RPMI8226 (cell line): ENCODE measurements at places on chromosomes 4 and X.
A peak's percentile ranks its signal among the peaks of the same experiment; 100 is the strongest.

- DNase-seq, result no peak
Observed at GRCh38 chr4:56302760-56303159, 84.5 kb downstream of the AASDH start.

- DNase-seq, result no peak
Observed at GRCh38 chrX:23935106-23935505, 27.3 kb downstream of the CXorf58 start.

- DNase-seq, result peak; percentile 11
Observed at GRCh38 chr4:186137196-186137794, 32.8 kb downstream of the FAM149A start.

- no peak for DNase-seq
Observed at GRCh38 chrX:68254738-68255645, 178.3 kb downstream of the OPHN1 start.

DNA sequence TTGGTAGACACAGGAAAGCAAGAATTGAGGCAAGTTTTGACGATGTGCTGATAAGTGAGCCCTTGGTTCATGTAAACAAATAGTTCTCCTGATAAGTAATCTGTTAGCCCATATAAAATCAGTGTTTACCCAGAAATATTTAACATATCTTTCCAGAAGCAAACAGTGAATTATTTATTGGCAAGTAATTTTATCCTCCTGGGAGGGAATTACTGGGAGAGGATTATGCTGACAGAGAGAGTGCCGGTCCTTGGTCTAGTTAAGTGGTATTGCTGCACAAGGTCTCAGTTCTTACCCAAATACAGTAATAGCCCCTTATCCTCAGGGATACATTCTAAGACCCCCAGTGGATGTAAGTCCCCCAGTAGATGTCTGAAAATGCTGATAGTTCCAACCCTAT is 315.4 kb downstream of the CCSER1 start:
- DNase-seq, result no peak

GRCh38 chr4:87745064-87745807 is 54.1 kb upstream of the IBSP start:
- DNase-seq, result no peak

DNA sequence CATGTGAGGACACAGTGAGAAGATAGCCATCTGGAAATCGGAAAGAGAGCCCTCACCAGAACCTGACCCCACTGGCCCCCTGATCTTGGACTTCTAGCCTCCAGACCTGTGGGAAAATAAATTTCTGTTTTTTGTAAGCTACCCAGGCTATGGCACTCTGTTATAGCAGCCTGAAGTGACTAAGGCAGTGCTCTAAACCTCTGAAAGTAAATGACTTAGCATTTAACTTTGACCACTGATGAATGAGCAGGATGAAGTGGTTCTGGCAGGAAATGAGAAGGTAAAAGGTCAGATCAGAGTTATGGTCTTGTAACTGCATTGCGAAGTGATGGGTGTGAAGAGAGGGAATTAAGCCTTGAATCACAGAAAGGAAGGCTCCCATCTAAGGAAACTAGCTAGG is 17.0 kb downstream of the GPAT3 start:
- DNase-seq, result peak; percentile 68

DNA sequence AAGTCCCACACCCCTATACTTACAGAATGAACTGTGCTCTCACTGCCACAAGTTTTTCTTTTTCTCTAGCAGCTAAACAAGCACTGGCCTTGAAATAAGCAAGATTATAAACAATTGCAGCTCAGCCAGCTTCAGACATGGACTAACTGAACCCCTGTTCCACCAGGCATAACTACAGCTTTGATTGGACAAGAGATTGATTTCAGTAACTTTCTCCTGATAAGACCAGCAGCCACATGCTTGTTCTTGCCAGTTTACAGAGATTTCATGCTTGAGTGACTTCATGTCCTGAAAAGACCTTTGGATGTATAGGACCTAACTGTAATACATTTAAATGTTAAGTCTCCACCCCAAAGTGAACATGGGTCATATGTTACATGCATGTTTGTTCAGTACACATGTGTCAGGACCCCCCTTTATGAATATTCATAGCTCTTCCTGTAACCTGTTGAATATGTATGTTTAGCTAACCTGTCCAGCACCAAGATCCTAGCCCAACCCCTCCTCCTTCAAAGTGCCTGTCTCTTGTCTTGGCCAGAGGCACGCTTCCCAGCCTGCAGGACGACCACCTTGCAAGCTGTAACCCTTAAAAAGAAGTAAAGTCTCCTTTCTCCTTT is 27.9 kb downstream of the ZNF275 start:
- no peak for DNase-seq

DNA sequence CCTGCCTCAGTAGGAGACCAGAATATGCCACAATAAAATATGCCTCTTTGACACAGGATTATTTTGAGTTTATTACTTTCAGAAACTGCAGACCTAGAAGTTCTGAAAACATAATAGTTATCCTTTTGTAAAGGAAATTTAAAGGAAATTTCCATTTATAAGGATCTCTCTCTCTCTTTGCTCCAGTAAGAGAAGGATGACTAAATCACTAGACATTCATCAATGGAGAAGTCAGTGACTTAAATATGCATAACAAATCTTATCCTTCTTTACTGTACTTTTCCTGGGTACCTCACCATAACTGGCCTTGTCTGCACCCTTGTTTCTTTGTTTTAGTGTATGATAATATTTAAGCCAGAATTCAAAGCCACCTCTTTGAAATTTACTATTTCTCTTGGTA is 28.3 kb upstream of the OPHN1 start:
- no peak for DNase-seq

GRCh38 chr4:102638621-102639020 is 122.1 kb downstream of the MANBA start:
- no peak for DNase-seq

GRCh38 chr4:16386711-16387320 is 160.5 kb upstream of the TAPT1 start:
- DNase-seq, result no peak

- DNase-seq, result no peak
Observed at GRCh38 chrX:26653050-26653449, 437.1 kb downstream of the MAGEB5 start.

DNA sequence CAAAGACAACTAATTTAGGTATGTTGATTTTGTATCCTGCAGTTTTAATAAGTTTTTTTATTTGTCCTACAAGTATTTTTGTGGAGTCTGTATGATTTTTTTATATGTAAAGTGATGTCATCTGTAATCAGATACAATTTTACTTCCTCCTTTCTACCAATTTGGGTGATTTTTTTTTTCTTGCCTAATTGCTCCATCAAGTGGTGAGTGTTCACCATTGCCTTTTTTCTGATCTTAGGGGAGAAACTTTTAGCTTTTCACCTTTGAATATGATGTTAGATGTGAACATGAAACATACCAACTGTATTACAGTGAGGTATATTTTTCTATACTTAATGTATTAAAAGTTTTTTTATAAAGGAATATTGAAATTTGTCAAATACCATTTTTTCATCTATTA is 362.3 kb downstream of the PABPC4L start:
- no peak for DNase-seq

DNA sequence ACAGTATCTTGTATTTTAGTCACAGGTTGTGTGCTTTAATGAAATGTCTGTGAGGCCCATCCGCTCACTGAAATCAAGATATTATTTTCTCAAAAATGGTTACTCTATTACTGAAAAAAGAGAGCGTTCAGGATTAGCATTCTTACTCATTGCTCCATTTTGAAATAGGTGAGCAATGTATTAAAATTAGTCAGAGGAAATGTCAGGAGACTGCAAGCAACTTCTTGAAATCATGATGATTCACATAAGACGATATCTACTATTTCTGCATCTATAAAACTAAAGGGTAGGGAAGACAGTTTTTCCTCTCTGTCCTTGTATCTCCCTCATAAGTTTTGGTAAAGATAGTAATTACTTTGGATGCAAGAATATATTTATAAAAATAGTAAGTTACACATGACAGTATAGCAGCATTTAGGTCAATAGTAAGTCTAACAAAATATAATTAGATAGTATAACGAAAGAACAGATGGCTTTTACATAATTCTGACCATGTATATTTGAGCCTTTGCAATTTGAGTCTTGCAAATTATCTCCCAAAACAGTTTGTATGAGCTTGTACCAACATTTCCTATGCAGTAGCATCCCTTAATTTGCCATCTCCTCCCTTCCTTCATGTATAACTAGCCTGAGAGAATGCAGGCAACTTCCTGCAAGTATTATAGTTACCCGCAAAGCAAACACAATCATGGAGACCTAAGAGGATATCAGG is 937.8 kb downstream of the PCDH7 start:
- DNase-seq, result no peak

DNA sequence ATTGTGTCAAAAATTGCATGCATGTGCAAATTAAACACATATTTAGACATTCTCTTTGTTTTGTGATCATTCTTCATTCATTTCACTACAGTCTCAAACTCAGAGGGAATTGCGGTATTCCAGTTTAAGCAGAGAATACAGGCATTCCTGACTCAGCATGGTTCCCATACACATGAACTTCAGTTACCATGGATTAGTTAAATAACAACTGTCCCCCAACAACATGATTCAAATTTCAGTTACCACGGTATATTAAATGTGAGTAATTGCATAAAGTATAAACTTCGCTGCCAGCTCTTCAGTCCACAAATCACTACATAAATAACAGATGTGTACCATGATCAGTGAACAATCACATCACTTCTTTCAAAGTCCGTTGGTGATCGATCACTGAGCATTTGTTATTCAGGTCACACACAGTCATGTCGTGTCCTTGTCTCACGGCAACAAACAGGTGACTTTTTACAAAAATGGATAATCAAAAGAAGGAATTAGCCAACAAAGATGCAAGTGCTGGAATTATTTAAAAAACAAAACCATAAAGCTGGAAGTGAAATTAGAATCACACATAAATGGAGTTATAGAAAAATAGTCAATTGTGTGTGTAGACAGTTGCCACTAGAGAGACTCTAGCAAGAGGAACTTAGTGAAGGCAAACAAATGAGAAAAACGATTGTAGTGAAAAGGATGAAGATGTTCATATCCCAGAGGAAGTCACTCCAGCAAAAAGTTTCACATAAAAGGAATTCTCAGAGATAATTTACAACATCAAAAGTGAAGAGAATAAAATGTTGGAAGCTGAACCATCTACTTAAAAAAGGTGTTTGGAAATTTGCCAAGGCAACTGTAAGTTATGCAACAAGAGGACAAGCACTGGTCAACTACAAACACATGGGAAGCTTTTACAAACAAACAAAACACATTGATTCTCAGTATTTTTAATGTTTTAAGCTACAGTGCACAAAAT is 138.6 kb upstream of the SMARCAD1 start:
- no peak for DNase-seq

GRCh38 chr4:149266301-149266700 is 549.3 kb downstream of the IQCM start:
- no peak for DNase-seq

DNA sequence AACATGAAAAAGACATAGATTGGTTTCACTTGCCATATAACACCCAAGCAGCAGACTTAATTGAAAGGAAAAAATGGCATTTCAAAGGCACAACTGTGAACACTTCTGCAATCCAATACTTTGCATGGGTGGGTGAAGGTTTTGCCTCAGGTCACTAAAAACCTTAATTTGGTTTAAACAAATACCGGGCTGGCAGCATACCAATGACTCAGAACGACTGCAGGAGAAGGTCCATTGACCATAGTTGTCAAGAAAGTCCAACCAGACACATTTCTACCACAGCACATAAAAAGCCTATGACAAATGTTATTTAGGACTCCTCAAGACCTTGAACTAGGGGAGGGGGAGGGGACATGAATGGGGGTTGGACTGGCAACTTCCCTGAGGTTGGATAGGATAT is 183.6 kb upstream of the TRPC5 start:
- no peak for DNase-seq

DNA sequence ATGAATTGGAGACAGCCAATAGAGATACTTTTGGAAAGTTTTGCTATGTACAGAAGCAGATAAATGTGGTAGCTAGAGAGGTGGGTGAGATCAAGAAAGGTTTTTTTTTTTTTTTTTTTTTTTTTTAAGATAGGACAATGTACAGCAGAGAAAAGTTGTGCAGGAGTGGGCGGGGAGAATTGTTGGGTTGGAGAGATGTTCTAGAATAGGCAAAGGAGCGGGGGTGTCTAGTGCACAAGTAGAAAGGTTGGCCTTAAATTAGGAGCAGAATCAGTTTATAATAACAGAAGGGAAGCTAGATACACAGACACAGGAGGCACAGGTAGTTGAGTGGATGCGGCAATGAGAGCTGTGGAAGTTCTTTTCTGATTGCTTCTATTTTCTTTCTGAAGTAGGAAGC is 66.2 kb upstream of the PGK1 start:
- DNase-seq, result no peak

- DNase-seq, result no peak
Observed at GRCh38 chr4:123035239-123035638, 112.8 kb upstream of the NUDT6 start.

DNA sequence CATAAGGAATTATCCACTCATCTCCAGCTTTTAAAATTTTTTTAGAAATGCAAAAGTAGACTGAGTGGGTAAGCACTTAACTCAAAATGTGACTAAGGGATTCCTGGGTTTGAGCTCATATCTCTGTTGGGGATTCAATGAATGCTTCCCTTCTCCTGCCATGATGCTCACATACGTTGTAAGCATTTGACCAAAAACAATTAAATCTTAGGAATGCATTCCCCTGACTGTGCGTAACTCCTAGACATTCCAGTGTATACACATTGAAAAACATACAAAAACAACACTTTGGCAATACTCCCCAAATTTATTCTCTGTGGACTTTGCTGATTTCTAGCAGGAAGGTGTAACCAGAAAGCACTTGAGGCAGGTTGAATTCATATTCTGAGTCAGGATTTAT is 29.8 kb downstream of the SPANXA2 start:
- DNase-seq, result no peak

GRCh38 chr4:169621731-169622492 is 1.5 kb downstream of the CLCN3 start:
- peak; percentile 44 for DNase-seq

DNA sequence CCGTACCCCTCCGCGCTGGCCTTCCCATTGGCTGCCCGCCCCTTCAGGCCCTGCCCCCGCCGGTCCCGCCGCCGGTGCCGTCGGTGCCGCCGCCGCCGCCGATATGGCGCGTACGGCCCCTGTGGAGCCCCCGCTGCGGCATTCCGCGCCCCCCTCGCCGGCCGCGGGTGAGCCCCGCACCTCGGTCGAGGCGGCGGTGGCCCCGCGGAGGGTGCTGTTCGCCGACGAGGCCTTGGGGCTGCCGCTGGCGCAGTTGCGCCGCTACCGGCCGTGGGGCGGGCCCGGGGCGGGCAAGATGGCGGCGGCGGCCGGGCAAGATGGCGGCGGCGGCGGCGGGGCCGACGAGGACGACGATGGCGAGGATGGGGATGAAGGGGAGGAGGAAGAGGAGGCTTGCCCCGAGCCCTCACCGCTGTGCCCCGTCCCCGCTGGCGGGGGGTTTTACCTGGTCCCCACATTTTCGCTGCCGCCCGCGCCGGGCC is at the start of gene PPP1R3F:
PPP1R3F (plus strand) TSS at position 27 of the 482 bp plus-strand sequence; CDS start at position 104, 77 bp downstream.
- no peak for DNase-seq

GRCh38 chr4:185654311-185654710 is 119.0 kb upstream of the PDLIM3 start:
- DNase-seq, result no peak
